ENCODE measurements at places on chromosomes 16 and 17.

- DNase-seq = no peak
These were observed 491.3 kb upstream of the RBFOX1 start for GRCh38 chr16:6841392-6841791.

- DNase-seq = no peak
These were observed 184.1 kb upstream of the IRX5 start for GRCh38 chr16:54746596-54746995.

GRCh38 chr16:23334950-23335349, 32.8 kb downstream of the SCNN1B start:
- no peak for DNase-seq

GRCh38 chr17:32385971-32386370, 36.0 kb downstream of the ZNF207 start:
- no peak for DNase-seq

GRCh38 chr16:82748026-82748425, 121.3 kb downstream of the CDH13 start:
- DNase-seq = no peak

DNA sequence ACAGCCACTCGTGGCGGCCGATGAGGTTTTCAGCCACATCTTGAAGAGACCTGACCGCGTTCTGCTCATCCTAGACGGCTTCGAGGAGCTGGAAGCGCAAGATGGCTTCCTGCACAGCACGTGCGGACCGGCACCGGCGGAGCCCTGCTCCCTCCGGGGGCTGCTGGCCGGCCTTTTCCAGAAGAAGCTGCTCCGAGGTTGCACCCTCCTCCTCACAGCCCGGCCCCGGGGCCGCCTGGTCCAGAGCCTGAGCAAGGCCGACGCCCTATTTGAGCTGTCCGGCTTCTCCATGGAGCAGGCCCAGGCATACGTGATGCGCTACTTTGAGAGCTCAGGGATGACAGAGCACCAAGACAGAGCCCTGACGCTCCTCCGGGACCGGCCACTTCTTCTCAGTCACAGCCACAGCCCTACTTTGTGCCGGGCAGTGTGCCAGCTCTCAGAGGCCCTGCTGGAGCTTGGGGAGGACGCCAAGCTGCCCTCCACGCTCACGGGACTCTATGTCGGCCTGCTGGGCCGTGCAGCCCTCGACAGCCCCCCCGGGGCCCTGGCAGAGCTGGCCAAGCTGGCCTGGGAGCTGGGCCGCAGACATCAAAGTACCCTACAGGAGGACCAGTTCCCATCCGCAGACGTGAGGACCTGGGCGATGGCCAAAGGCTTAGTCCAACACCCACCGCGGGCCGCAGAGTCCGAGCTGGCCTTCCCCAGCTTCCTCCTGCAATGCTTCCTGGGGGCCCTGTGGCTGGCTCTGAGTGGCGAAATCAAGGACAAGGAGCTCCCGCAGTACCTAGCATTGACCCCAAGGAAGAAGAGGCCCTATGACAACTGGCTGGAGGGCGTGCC, 30.1 kb downstream of the CIITA start:
- DNase-seq = no peak

DNA sequence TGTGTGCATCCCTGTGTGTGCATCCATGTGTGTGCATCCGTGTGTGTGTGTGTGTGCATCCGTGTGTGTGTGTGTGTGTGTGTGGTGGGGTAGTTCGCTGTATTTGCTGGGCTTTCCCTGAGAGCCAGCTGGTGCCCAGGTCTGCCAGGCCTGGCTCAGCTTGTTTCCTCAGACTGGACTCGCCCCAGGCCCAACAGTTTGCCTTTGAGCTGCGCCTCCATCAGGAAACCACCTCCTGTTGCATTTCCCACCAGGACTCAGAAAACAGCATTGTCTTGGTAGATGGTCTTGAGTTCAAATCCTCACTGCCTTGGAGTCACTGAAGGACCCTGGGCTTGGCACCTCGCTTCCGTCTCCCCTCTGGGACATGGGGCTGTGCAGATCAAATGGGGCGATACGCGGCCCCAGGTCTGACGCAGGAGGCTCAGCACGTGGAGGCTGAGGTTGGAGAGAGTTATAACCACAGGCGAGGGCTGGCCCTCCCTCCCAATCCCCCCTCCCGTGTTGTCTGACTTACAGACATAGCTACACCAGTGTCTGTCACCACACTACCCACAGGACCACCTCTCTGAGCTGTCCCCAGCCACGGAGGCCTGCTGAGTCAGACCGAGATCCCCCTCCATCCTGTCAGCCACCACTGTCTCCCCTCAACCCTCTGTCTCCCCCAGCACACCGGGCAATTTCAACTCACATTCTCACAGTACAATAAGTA, 4.7 kb downstream of the ITGAE start:
- peak; percentile 82 for DNase-seq

GRCh38 chr17:27879987-27880608, 13.1 kb downstream of the LYRM9 start:
- DNase-seq = peak; percentile 68

DNA sequence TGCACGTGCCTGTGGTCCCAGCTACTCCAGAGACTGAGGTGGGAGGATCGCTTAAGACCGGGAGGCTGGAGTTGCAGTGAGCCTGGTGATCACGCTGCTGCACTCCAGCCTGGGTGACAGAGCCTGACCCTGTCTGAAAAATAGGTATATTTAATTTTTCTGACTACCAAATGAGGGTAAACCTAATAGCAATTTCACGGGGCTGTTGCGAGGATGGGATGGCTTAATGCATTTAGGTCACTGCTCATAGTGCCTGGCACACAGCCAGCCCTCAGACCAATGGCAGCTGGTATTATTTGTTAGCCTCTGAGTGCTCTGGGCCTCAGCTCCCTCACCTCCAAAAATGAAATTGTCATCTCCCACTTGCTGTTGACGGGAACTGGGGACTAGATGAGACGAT, 5.9 kb upstream of the CDIP1 start:
- DNase-seq = no peak

DNA sequence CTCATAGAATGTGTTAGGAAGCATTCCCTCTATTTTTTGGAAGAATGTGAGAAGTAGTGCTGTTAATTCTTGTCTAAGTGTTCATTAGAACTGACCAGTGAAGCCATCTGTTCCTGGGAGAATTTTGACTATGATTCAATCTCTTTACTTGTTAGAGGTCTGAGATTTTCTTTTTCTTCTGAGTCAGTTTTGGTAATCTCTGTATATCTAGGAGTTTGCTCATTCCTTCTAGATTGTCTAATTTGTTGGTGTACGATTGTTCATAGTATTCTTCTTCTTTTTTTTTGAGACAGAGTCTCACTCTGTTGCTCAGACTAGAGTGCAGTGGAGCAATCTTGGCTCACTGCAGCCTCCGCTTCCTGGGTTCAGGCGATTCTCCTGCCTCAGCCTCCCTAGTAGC, 20.4 kb downstream of the NFATC3 start:
- no peak for DNase-seq

DNA sequence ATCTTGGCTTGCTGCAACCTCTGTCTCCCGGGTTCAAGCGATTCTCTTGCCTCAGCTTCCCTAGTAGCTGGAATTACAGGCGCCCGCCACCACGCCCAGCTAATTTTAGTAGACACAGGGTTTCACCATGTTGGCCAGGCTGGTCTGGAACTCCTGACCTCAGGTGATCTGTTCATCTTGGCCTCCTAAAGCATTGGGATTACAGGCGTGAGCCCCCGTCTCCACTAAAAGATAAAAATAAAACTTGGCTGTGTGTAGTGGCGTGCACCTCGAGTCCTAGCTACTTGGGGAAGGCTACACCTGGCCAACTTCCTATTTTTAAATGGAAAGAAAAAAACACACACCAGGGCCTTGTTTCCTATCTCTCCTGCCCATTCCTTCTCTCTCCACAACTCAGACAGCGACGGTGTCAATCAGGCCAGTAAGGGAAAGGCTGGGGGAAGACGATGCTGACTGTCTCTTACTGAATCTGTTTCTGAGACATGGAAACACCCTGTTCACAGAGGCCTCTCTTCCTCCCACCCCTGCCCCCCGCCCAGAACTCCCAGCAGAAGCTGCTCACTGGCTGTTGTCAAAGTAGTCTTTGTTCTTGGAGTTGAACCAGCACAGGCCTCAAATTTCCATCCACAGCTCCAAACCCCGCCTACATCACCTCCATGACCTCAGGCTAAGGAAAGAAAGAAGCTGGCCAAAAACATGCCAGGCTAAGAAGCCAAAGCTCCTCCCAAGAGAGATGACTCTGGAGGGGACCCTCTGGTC, 96.6 kb downstream of the NXN start:
- DNase-seq = no peak

DNA sequence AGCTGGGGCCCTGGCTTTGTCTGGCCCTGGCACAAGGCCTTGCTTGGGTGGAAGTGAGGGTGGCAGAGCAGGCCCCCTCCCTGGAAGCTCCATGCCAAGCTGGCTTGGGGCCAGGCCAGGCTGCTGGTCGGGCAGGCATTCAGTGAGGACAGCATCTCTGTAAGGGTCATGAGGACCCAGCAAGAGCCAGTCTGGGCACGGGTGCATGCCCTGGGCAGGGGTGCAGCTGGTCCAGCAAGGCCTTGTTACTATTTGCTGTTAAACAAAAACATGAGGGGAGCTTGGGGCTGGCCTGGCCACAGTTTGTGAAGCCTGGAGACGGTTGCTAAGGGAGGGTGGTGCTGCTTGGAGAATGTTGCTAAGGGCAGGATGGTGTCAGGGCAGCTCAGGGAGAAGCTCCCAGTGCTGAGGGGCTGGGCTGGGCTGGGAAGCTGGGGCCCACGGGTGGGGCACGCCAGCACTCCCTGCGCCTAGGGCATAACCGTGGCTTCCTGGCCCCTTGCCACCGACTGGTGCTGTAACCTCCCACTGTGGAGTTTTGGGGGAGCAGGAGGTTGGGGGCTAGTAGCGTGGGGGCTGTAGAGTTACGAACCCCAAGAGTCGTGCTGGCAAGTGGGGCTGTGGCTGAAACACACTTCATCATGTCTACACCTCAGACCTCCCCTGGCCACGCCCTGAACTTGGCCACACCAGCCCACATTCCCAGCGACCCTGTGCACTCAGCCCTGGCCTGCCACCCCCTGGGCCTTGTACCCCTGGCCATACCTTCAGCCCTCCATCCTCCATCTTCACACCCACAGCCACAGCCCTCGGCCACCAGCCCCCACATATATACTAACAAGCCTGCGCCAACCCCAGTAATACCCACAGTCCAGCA, 1.6 kb downstream of the TPPP3 start:
- DNase-seq = no peak

DNA sequence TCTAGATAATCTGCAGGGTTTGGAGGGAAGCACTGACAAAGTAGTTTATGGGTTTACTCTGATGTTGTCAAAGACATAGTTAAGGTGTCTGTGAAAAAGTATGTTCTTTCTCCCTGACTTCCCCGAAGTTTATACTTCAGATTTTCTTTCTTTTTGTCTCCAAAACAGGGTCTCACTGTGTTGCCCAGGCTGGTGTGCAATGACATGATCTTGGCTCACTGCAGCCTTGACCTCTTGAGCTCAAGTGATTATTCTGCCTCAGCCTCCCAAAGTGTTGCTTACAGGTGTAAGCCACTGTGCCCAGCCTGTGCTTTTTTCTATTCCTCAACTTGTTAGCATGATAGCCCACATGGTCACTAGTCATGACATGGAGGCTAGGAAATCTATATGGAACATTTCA, 20.9 kb downstream of the SF3B3 start:
- no peak for DNase-seq

DNA sequence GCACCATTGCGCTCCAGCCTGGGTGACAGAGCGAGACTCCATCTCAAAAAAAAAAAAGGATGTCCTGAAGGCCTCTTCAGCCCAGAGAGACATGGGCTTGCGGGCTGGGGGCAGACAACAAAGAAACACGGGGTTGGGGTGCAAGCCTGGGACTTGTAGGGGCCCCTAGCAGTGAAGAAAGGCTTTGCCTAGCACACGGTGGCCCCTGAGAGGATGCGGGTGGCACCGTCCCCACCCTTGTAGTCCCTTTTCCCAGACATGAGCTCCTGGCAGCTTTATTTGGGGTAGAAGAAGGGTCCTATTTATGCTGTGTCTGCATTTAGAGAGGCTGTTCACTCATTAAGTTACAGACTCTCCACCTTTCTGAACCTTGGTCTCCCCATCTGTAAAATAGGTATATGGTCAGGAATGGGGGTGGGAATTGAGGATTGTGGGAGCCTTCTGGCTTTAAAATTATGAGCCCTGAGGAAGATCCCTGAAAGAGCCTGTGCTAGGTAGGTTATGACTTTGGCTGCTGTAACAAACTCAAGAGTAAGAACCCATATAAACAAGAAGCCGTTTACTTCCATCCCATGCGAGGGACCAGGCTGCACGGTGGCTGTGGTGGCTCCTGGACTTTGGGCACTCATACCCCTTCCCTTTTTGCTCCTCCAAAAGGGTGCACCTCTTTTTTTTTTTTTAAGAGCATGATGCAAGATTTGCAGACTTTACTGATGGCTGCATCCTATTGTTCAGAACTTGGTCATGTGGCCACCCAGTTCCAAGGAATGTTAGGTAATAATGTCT, 20.6 kb upstream of the ADGRG1 start:
- no peak for DNase-seq

- peak; percentile 91 for DNase-seq
These were observed 664 bp upstream of the NKD1 start for GRCh38 chr16:50547340-50548124.

GRCh38 chr16:78778101-78779004, 678.9 kb downstream of the WWOX start:
- DNase-seq = no peak

DNA sequence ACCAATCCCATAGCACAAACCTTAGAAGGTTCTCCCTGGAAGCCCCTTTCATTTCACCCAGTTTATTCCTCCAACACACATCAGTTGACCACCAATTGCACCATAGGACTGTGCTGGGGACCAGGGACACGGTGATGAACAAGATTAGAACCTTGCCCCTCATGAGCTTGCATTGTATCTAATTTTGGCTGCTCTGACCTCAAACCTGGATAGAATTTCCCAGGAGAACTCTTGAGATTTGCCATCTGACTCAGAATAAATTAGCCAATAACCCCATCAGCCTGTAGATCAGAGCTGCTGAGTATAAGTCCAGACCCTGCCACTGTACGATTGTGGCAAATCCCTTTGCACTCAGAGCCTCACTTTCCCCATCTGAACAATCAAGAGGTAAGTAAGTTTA, 52.1 kb downstream of the CDH11 start:
- DNase-seq = no peak

DNA sequence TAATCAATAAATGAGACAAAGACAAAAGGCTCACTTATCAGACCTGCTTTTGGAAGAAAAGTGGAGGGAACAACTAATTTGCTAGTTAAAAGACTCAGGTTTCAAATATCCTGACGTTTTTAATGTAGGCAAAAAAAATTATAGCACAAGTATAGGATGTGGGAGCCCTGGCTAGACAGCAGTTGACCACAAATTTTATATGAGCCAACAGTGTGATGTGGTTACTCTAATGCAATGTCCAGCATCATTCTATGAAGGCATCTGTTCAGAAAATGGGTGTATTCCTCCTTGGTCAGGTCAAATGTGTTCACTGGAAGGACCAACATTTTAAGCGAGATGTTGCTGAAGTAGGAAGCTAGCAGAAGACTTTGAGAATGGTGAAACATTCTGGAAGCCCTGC, 237.4 kb downstream of the MAP2K6 start:
- DNase-seq = no peak

All from CD4-positive, alpha-beta T cell treated with Interleukin-10 for 1 hour (primary cell).